NCI-H1694 (cell line): ENCODE measurements at places on chromosomes 16 and 17.

DNA sequence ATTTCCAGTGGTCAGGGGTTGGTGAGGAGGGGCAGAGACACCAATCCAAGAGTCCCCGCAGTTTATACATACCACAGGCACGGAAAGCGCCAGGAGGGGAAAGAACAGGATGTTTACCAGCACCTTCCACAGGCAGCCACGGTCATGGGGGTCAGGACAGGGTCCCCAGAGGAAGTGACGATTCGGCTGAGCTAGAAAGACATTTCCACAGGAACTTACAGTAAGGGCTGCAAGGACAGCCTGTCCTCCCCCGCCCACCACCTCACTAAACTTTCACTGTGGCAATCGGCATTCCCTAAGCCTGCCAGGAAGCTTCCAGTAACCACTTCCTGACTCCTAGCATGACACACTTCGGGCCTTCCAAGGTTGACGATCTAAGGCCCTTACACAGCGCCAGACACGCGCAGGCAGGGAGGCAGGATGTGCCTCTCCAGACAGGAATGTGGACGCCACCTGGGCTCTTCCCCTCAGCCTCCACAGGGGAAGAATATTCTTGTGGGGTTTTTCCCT is 1.2 kb upstream of the MT2A start:
- DNase-seq = no peak

DNA sequence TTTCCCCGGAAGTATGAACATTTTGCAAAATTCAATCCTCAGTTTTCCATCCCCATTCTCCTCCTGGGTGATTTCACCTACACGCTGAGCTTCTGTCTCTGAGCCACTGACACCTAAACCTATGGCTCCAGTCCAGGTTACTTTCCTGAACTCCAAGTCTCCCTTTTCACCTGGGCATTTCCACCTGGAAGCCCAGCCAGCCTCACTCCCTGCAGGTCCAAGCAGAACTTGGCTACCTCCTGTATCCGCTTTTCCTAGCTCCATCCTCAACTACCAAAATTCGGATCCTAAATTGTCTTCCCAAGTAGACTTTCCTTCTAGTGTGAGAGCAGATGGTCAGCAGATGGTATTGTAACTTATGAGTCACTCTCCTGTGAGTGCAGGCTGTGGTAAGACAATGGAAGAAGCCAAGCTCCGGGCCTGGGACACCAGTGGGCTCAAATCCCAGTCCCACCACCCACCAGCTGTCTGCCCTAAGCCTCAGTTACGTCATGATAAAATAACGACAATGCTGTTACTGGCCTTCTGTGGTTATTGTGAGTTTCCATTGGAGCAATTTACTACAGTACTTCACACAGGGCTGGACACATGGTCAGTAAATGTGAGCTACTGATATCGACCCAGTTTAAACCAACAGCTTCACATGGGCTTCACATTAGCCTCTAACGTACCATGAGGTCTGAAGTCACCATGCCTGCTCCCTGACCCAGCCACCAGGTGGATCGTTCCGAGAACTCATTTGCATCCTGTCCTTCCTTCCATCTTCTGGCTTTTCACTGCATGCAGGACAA is 33.3 kb downstream of the PECAM1 start:
- DNase-seq = peak; percentile 95

DNA sequence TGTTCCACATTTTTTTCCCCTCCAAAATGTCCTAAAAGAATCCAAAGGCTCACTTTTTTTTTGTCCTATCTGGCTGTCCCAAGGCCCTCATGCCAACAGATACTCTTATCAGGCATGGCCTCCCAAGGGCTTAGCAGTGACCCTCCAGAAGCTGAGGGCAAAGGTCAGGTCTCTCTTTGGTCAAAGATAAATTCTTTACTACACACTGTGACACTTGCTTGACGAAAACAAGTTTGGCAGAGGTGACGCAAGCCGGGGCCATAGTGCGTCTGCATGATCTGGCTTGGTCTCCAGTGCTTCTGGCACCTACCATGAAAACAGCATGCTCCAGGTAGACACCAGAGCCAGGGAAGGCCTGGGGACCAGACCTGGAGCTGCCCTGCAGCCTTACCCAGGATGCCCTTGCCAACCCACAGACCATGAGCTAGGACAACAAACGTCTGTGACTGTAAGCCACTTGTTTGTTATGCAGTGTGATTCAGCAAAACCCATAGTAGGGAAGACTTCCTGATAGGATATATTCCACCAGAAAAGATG is 48.5 kb upstream of the IRF8 start:
- no peak for DNase-seq

- no peak for DNase-seq
Measured at GRCh38 chr17:29235904-29236303, 10.8 kb upstream of the CRYBA1 start.

DNA sequence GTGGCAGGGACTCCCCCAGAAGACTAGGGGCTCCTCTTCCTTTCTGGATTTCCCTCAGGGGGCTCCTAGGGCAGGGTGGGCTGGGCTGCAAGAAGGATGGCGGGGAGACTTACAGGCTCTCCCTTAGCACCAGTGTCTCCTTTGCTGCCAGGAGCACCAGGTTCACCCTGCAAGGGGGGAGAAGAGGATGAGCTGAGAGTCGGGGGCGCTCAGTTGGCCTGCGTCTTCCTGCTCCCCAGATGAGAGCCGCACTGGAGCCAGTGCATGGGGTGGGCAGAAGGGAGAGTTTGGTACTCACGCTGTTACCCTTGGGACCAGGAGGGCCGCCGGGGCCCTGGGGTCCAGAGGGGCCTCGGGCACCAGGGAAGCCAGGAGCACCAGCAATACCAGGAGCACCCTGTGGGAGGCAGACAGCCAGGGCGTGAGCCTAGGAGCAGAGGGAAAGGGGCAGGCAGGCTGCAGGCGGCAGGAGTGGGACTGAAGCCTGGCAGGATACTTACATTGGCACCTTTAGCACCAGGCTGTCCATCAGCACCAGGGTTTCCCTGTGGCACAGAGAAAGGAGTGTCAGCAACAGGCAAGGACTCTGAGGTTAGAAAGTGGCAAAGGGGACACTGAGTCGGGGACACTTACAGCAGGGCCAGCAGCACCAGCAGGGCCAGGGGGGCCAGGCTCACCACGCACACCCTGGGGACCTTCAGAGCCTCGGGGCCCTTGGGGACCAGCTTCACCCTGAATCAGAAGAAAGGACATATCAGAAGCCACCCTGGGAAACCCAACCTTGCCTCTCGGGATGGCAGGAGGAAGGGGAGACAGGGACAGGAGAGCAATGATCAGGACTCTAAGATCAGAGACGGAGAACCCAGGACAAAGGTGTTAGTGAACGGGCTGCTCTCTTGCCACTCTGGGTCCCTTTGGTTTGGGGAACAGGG is 6.2 kb downstream of the COL1A1 start:
- no peak for DNase-seq

- DNase-seq = no peak
Measured at GRCh38 chr17:79632432-79632735, 21.5 kb upstream of the RBFOX3 start.
